ENCODE measurements at places on chromosomes 16 and 17.

GRCh38 chr16:86991679-86992078 lies 325.5 kb downstream of the C16orf95 start:
- peak; percentile 54 for DNase-seq

DNA sequence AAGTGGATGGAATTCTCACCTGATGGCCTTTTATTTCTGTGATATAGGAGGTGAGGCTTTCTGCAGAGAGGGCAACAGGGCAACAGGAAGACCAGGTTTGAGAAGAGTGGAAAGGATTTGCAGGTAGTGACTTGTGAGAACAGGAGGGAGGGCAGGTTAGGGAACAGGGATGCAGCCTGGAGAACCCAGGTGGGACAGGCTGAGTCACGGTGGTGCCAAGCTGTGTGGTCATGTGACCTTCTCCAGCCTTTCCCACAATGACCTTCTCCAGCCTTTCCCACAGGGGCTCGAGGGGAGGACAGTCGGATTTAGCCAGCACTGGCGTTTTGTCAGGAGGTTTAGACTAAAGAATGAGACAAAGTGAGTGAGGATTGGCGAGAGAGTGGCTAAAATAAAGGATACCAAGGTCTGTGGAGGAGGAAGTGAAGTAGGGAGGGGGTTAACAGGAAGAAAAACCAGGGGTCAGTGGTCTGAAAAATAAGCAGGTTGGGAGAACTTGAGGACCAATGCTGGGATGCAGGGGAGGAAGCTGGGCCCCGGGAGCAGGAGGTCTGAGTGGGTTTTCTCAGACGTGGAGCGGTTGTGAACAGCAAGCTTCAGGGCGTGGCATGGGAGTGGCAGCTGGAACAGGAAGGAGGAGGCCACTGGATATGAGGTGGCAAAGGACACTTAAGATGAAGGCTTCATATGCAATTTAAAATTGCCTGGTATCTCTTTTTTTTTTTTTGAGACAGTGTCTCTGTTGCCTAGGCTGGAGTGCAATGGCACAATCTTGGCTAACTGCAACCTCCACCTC lies 37.7 kb downstream of the DNAH2 start:
- DNase-seq = no peak

GRCh38 chr16:62041401-62041800 lies 5.2 kb upstream of the CDH8 start:
- peak; percentile 41 for DNase-seq

DNA sequence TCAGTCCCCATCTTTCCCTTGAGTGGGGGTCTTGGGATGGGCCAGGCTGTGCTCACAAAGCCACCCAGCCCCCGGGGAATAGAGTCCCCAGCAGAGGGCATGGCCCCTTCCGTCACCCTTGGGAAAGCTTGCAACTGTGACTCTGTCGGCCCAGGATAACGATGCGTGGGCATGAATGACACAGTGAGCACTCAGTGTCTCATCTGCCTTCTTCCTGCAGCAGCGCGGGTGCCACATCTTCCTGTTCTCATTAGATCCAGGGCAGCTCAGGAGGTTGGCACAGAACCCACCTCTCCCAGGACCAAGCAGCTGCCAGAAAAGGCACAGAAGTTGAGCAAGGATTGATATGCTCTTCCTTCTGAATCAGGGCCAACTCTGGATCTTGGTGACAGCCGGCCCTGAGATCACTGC lies 84.7 kb downstream of the MRC2 start:
- no peak for DNase-seq

DNA sequence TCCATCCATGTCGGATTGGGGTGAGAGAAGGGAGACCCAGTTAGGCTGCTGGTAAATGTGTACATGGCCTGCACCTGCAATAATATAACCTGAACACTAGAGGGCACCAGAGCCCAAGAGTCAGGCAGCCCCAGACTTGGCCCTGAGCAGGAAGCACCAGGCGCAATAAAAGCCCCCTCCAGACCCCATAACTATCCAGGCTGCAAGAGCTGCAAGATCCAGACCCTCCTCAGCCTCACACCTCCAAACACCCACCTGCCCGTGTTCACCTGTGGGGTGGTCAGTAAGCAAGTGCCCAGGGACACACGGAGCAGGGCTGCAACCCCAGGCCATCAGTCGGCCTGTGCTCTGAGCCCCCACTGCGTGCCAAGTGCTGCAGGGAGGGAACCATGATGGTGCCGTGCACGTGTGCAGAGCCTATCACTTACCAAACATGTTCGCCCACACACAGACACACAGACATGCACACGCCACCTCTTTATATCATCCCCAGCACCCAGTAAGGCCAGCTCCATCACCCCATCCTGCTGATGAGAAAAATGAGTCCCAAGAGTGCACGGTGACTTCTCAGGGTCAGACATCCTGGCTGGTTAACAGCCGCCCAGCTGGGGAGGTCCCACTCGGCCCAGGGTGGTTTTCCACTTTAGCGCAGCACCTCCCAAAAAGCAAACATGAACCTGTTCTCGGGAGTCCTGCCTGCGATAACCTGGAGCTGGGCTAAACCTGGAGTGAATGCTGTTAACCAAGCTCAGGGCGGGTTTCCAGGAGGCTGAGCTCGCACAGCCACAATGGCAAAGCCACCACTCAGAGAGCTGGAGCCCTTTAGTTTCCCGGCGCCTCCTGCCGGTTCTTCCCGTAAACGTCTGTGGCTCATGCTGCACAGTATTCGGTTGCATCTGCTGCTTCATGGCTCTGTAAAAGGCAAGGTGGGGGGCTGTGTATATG lies 439.8 kb downstream of the SOX9 start:
- peak; percentile 51 for DNase-seq

GRCh38 chr17:64146418-64147109 lies 16.6 kb upstream of the ERN1 start:
- DNase-seq = peak; percentile 60

DNA sequence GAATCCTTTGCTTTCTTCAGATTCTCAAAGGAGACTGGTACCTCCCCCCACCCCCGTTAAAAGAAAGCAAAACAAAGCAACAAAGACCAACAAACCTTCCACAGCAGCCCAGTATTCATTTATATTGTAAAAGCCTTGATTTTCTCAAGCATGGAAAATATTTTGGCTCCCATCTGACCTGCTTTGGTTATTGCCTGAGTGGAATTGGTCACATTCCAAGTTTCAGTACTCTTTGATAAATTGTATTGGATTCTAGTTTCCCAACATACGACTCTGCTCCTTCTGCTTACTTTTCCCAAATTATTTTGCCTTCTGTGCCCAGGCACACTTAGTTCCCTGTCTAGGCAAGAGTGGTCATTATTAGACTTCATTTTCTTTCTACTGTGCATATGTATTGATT lies 1.3 kb downstream of the ABCC11 start:
- DNase-seq = no peak

DNA sequence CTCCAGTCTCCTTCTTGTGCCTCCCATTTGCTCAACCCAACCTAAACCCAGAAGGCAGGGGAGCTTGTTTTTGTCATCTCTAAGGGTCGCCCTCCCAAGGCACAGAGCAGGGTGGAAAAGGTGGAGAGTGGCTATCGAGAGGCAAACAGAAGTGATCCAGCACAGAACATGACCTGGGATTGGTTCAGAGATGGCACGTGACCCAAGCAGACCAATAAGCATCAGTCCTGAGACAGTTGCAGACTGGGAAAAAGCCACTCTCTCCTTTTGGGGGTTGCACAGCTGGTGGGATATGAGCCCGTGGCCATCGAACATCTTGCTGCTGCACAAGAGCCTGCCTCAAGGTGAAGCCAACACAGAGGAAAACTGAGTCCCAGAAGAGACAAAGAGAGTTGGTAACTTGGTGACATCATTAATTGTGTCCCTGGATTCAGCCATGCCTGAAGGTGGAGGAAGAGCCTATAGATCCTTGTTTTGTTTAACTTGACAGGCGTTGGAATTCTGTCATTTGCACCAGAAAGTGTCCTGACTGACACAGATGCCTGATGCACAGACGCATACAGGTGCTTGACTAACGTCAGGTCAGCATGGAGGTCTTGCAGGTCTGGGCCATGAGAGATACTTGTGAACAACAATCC lies 28.2 kb upstream of the CSNK2A2 start:
- DNase-seq = no peak

DNA sequence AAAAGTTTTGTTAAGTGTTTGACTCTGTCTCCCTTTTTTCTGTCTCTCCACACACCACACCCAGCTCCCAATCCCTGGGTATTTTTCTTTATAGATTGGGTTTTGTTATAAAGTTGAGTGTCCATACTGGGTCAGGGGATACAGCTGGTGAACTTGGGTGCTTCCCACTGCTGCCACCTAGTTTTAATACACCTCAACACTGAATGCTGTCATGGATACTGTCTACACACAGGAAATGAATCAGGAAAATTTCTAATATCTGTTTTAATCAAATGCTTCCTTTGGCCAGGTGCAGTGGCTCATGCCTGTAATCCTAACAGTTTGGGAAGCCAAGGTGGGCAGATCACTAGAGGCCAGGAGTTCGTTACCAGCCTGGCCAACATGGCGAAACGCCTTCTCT lies 5.3 kb upstream of the TAOK1 start:
- no peak for DNase-seq

- no peak for DNase-seq
Measured at GRCh38 chr16:23085949-23086348, 63.3 kb downstream of the USP31 start.

DNA sequence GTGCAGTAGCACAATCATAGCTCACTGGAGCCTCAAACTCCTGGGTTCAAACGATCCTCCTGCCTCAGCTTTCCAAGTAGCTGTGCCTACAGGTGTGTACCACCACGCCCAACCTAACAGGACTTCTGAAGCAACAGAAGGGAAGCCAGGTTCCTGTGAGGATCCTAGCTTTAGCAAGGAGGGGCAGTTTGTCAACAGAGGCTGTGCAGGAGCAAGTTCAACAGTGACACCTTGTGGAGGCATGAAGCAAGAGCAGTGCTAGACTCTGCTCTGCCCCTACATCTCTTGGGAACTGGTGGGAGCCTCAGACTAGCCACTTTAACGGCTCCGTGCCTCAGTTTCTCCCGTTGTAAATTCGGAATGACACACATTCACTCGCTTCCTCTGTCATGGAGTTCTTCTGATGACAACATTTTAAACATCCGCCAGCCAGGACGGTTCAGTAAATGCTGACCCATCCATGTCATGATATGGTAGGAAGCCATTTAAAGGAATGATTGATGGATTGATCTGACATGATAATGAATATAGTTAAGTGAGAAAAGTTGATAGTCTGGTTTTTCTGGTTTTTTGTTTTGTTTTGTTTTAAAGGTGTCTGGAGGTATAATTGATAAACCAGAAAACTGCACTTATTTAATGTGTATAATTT lies 218.7 kb downstream of the MRTFB start:
- peak; percentile 29 for DNase-seq

- peak; percentile 51 for DNase-seq
Measured at GRCh38 chr16:82761858-82762257, 135.1 kb downstream of the CDH13 start.

GRCh38 chr16:84690088-84690819 lies 9.5 kb upstream of the USP10 start:
- no peak for DNase-seq

GRCh38 chr16:70508752-70509151 lies 14.6 kb downstream of the COG4 start:
- no peak for DNase-seq

DNA sequence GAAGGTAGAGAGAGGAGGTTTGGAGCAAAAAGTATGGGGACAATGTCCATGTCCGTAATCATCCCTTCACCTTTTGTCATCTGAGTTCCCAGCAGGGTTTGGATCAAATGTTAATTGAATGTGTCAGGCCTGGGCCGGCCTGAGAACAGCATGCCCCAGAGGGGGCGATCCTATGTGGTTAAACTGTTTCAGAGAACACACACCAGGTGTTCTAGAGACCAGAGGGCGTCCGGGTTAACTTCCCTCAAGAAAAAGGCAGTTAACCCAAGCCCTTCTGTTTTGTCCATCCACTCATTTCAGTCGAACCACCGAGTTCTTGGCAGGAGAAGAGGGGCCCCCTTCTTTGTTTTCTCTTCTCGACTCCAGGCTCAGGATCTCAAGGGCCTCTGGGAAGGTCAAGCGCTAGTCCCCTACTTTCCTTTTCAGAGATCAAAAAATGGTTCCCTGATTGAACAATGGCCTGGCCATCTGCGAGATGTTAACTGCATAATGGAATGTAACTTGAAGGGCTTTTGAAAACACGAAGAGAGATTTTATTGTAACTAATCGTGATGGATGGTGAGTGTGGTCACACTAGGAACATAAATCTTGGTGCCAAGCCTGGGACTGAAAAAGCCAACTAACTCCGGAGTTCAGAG lies 142.5 kb downstream of the IRX3 start:
- no peak for DNase-seq

GRCh38 chr17:38815576-38816193 lies 9.4 kb downstream of the CWC25 start:
- peak; percentile 72 for DNase-seq

- no peak for DNase-seq
Measured at GRCh38 chr16:1403036-1403435, 11.5 kb downstream of the UNKL start.

- no peak for DNase-seq
Measured at GRCh38 chr16:29717113-29717512, 28.7 kb downstream of the C16orf54 start.

Data from EL (cell line).